ENCODE measurements at places on chromosomes 4 and X. TPM values are rescaled to one million over a fixed set of nuclear protein-coding genes. Genes with fewer than 3 reads are reported as not detected.

- DNase-seq: no peak
These were observed 45.0 kb upstream of the MXD4 start for GRCh38 chr4:2306773-2307410.

GRCh38 chrX:21354725-21355124 is 19.5 kb upstream of the CNKSR2 start:
- no peak for DNase-seq

The SSX4B gene
- not detected for total RNA-seq

The CCKAR gene
- total RNA-seq: not detected
